Dermis blood vessel endothelial cell (primary cell): ENCODE measurements at places on chromosomes 12 and 14. TPM values are rescaled to one million over a fixed set of nuclear protein-coding genes. Genes with fewer than 3 reads are reported as not detected.

The IFNG-AS1 gene
- total RNA-seq: not detected in 2 replicates

GRCh38 chr12:82182601-82183190, 175.5 kb downstream of the CCDC59 start:
- DNase-seq: no peak

The FIGNL2 gene
- total RNA-seq: 0.74 and 1.2 TPM in 2 replicates

The STAC3 gene
- total RNA-seq: 0.65 TPM in 1 of 2 replicates, not detected in the other

DNA sequence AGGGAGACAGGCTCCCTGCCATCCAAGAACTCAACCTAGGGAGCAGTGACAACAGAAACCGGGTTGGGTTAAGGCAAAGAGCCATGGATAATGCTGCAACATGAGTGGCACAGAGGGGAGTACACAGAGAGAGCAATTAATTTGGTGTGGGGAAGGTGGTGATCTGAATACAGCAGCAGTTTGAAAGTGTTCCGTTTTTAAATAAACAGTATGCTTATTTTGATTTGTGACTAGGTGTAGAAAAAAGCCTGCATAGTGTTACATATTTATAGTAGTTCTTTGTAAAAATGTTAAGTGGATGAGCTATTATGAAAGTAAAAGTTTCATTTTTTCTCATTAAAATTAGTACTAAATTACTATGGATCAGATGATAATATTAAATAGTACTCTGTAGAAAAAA, 8.7 kb downstream of the AKAP5 start:
- no peak for DNase-seq

DNA sequence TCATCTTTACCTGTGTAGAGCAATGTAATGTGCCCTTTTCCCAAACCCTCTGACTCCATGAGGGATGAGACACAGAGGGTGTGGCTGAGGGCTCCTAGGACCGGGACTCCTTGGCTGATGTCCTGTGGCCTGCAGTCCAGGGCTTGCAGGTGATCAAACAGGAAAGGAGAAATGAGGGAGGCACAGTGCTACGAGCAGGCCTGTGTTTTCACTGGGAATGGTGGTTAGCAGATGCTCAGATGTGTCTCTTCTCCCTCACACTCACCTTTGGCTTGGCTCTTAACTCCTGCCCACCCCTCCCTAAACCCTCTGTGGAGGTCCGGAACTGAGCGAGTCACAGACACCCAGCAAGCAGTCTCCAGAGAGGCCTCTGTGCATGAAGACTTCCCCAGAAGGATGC, 254.4 kb downstream of the DAD1 start:
- DNase-seq: no peak

DNA sequence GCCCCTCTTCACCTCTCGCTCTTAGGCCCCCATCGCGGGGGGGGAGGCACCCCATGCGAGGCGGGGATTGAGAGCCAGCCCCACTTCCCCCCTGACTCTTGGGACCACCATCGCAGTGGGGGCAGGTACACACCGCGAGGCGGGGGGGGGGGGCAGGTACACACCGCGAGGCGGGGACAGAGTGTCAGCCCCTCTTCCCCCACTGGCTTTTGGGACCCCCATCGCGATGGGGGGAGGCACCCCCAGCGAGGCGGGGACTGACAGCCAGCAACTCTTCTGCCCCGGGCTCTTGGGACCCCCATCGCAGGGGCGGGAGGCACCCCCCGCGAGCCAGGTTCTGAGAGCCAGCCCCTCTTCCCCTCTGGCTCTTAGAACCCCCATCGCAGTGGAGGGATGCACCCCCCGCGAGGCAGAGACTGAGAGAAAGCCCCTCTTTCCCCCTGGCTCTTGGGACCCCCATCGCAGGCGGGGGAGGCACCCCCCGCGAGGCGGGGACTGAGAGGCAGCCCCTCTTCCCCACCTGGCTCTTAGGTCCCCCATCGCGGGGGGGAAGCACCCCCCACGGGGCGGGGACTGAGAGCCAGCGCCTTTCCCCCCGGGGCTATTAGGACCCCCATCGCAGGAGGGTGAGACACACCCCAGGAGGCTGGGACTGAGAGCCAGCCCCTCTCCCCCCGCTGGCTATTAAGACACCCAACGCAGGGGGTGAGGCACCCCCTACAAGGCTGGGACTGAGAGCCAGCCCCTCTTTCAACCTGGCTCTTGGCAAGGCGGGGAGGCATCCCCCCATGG, 196.5 kb upstream of the PZP start:
- DNase-seq: no peak

The CLEC4D gene
- not detected in 2 replicates for total RNA-seq

- no peak for DNase-seq
These were observed 166.9 kb downstream of the FOXN3 start for GRCh38 chr14:89249972-89250654.

GRCh38 chr12:22409377-22410164, 75.1 kb upstream of the ST8SIA1 start:
- no peak for DNase-seq

DNA sequence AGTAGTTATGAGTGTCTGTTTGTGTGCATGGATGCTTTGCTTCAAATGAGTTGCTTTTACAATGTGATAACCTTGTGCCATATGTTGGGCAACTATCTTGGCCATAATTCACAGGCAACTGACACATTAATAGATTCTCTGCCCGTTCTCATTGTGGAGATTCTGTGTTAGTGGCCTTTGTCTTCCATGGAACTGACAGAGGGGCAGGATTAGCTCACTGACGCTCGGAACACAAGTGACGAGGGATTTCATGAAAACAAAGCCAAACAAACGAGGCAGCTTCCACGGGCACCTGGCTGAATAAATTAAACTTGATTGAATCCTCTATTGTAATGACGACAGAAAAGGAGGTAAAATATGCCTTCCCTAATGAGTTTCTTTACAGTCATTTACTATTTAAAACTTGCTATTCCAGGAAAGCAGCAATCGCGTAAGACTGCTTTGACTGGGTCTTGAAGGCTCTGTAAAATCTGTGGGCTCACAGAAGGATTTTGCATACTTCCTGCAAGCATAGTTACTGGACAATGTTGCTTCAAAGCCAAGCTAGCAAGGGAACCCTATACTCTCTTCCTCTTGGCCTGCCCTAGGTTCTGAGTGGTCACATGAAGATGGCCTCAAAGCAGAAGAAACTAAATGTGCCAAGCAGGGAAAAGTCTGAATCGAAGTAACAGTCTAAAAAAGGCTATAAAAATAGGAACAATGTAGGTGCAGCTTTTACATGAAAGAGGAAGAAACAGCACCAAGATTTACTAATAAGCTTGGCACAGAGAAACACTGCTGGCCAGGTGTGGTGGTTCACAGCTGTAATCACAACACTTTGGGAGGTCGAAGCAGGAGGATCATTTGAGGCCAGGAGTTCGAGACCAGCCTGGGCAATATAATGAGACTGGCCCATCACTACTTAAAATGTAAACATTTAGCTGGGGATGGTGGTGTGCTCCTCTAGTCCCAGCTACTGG, 28.1 kb upstream of the SINHCAF start:
- no peak for DNase-seq

GRCh38 chr14:75292101-75292563, 13.5 kb downstream of the FOS start:
- no peak for DNase-seq

GRCh38 chr12:54156578-54156977, 32.2 kb downstream of the SMUG1 start:
- DNase-seq: no peak

The IFNG gene
- total RNA-seq: not detected in 2 replicates

DNA sequence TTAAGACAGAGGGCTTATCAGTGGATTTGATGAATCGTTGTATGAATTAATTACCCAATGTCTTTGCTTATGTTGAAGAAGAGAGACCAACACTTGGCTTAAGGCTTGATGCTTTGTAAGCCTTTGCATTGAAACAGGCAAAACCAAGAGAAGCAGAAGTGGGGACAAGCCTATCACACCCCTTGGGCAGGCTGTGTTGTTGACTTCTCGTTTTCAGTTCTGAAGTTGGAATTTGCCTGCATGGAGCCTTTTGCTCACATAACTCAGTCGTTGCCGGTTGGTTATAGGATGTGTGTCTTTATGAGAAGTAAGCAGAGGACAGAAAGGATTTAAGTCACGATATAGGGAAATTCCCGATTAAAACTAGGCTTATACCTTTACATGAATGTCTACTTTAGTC, 94.7 kb downstream of the CCDC92 start:
- DNase-seq: no peak

DNA sequence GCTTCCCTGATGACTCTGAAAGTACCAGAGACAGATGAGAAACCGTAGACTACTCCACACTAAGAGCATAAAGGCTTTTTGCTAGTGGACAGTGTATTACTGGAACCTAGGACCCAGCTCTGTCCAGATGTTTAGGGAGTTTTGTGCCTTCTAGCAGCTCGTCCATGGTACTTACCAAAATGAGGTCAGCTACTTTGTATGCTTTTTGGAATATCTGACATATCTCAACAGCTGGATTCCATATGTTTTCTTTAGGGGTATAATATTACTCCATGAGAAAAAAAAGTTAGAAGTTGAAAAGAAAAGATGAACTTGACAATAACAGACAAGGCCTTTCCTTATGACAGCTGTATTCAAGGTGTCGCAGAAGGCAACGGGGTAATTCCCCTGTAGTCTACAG, 32.1 kb upstream of the FRMD6 start:
- DNase-seq: no peak

GRCh38 chr12:132204063-132204792, 60.0 kb downstream of the NOC4L start:
- no peak for DNase-seq

The SLCO1A2 gene
- 0.17 TPM in 1 of 2 replicates, not detected in the other for total RNA-seq

The ARF6 gene
- total RNA-seq: 64.7 and 66.6 TPM in 2 replicates

The ARHGEF40 gene
- 6.2 and 7.3 TPM in 2 replicates for total RNA-seq

The ACRBP gene
- 0.42 and 1.5 TPM in 2 replicates for total RNA-seq

GRCh38 chr12:40099423-40099853, 6.4 kb downstream of the SLC2A13 start:
- DNase-seq: no peak
